ENCODE measurements at places on chromosomes 1 and 21. TPM values are rescaled to one million over a fixed set of nuclear protein-coding genes. Genes with fewer than 3 reads are reported as not detected.

DNA sequence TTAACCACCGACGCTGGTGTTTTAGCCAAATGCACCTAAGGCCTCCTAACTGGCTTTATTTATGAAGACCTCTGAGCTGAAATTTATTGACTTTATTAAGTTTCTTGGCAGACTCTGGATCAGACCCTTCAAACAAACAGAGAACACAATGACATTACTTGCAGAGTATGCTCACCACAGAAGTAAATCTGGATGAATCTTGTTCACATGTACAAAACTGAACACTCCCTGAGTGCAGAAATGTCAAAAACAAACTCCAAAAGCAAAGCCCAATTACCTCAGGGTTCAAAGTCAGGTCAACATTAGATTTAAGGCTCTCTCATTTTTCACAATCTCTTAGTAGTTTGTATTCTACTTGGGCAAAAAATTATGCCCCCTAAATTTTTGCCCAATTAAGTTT is 218.6 kb downstream of the SLC45A1 start:
- no peak for DNase-seq

DNA sequence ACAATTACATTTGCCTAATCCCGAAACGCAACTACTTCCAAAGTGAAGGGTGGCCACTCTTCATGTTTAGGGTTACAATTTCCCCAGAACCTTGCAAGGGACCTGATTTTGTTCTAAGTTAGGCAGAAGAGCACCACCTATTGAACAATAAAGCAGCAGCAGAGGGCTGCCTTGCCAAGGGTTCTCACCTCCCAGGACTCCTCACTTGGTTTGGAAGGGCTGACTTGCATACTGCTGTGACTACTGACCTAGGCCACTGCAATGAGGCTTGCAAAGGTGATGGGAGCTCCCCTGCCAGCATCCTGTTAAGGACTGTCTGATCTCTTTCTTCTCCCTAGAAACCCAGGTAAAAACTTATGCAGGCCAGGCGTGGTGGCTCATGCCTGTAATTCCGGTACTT is 14.2 kb downstream of the MTOR start:
- no peak for DNase-seq

DNA sequence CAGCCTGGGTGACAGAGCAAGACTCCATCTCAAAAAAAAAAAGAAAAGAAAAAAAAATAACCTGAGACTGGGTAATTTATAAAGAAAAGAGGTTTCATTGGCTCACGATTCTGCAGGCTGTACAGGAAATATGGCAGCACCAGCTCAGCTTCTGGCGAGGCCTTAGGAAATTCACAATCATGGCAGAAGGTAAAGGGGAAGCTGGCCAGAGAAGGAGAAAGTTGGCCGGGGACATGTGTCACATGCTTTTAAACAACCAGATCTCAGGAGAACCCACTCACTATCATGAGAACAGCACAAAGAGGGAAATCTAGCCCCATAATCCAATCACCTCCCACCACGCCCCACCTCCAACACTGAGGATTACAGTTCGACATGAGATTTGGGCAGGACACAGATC is 125.3 kb downstream of the DISP1 start:
- no peak for DNase-seq

GRCh38 chr1:207801819-207802218 is 50.0 kb downstream of the CD46 start:
- no peak for DNase-seq

GRCh38 chr1:78790174-78790573 is 140.5 kb downstream of the IFI44 start:
- DNase-seq = no peak

DNA sequence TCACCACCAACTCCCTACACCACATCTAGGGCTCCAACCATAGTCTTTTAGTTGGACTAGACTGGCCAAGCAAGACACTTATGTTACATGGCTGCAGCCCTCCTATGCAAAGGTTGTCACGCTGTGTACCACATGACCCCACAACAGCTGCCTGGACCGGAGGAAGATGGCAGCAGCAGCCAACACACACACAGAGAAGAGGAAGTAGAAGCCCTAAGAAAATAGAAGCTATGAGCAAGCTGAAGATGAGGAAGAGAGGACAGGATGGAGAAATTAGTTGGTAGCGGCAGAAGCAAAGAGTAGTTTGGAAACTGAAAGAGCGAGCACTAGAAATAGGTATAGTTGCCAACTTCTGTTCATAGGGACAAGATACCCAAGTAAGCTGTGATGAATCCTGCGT is 60.8 kb upstream of the RALGPS2 start:
- no peak for DNase-seq

DNA sequence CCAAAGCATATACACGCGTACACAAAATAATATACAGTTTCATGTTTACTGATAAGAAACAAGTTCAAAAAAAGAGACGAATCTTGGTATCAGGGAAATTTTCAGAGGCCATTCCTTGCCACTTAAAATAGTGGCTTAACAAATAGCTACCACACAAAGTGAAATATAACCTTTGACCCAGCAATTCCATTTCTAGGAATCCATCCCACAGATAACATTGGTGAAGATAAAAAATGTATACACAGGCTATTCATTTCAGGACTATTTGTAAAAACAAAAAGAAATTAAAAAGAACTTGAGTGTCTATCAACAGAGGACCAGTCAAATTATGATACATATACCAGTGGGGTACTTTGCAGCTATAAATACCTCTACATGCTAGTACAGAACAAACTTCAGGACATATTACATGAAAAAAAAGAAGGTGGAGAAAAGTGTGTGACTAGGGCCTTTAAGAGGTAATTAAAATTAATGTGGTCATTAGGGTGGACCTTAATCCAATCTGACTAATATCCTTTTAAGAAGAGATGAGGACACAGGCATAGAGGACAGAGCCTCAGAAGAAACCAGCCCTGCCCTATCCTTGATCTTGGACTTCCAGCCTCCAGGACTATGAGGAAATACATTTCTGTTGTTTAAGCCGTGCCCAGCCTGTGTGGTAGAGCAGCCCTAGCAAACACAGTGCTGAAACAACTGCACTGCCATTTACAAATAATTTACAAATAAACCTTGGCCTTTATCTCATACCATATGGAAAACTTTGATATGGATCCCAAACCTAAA is 7.8 kb downstream of the UBE2G2 start:
- no peak for DNase-seq

DNA sequence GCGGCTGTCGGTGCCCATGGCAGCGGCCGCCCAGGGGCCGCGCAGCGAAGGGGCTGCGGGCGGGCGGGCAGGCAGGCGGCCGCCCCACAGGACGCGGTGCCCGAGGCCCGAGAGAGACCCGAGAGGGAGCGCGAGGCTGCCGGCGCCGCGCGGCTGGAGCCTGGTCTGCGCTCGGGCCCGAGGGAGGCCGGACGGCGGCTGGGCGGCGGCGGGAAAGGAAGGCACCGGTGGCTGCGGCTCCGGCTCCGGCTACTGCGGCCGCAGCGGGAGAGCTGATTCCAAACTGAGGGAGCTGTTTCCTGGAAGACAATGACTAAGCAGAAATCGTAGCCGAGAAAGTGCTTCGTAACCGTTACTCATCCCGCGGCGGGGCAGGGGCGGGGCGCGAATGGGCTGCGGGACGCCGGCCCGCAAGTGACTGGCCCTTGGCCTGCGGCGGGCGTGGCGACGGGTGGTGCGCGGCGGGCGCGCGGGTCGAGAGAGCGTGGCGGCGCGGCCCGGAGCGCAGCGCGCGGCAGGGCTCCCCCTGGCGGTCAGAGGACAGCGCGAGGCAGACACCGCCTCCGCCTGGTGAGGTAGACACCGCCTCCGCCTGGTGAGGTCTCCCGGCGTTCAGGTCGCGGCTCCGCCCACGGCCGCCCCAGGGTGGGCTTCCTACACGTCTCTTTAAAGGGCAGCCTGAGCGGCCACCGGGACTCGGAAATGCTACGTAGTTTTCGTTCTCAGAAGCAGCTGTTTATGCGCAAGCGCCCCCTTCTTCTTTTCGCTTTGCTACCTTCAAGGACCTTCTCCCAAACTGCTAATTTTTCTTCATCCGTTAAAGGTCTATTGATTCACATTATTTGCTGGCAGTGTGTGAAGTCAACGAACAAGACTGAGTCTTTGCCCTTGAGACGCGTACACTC is at the start of gene GCLM:
Gene GCLM, minus strand, starts transcription at position 285 of the 905 bp plus-strand sequence. Its CDS starts 267 bp downstream, at position 18.
- peak; percentile 81 for DNase-seq

DNA sequence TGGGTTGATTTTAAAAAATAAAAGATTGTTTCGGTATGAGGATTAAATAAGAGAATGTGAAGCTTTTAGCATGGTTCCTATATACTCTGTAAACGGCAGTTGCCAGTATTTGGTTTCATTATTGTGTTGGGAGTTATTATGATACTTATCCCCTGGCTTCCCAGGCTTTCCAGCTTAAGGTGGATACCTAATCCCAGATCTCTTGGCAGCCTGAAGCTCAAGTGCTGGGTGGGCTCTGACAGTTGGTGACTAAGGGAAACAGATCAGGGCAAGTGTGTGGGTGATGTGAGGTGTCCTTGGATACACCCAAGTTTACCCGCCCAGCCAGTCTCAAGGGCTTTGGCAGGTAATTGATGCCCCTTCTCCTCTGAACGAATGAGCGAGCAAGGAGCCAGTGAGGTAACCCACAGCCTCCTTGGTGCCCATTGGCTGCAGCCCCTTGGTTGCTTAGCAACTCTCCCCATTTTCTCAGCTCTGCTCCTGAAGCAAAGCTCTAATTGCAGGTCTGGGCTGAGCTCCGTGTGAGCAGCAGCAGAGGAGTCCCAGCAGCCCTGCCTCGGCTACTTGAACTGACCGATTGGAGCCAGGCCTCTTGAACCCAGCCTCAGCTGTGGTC is 6.1 kb downstream of the IPO13 start:
- DNase-seq = no peak

DNA sequence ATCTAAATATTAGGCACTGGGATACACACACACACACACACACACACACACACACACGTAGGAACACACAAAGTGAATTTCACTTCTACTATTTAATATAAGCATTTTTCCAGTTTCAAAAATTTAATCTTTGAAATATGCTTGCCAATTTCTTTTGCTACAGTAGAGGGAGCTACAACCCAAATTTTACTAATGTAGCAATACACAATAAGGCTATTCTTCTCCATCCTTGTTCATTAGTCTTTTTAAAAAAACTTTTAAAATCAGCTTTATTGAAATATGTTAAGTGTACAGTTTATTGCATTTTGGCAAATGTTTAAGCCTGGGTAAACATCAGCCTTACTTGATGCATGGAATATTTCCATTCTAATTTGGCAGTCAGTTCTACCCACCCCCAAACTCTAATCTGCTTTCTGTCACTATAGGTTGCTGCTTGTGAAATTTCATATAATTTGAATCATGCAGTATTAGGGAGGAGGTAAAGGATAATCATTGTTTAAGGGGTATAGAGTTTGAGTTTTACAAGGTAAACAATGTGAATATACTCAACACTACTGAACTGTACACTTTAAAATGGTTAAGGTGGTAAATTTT is 93.0 kb upstream of the TENT5C start:
- no peak for DNase-seq

DNA sequence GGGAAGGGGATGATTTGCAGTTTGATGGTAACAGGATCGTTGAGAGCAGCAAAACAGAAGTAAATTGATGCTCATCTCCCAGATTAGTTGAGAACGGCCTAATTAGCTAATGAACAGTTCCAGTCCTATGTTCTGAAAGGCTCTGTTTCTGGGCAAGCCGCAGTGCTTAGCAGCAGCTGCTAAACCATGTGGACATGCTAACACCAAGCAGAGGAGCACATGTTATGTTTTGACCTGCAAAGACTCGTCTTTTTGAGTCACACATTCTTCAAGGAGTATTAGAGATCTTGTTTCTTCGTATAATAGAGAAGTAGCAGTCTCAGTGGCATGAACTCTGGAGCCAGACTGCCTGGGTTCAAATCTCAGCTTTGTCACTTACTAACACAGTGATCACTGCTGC is 58.1 kb downstream of the CACNA1E start:
- no peak for DNase-seq

GRCh38 chr21:41761934-41762635 is 4.8 kb downstream of the RIPK4 start:
- DNase-seq = no peak

DNA sequence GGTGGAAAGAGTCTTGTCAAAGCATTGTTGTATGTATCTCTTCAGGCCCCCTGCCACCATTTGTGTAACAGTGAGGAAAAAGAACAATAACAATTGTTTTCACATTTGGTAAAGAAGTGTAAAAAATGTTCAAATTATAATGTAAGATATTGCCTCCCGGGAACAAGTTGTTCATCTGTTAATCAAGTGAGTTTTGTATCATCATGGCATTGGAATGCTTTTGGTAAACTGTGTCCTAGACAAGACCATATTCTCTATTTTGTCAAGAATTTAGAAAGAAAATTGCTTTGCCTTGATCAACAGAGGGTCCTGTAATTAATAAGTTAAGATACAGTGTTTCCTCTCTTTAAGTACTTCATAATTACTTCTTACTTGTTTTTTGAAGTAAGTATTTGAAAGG is 692.0 kb upstream of the NR5A2 start:
- no peak for DNase-seq

- DNase-seq = peak; percentile 4
Observed at GRCh38 chr1:159790237-159790917, 9.6 kb downstream of the DUSP23 start.

GRCh38 chr1:219143735-219144134 is 29.9 kb upstream of the LYPLAL1 start:
- DNase-seq = no peak

GRCh38 chr1:166479052-166479631 is 312.3 kb upstream of the FAM78B start:
- DNase-seq = peak; percentile 20

DNA sequence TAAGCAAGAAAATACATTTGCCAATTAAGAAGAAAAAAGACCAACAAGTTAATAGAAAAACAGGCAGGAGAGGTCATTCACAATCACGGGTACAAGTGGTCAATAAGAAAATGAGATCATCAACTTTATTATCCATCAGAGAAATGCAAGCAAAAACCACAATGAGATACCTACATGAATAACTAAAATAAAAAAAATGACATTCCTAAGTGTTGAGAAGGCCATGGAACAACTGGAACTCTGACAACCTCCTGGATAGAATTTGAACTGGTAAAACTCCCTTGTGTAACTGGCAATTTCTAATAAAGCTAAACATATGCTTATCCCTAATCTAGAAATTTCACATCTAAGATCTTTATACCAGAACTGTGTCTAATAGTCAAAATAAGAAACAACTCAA is 135.4 kb upstream of the BACE2 start:
- DNase-seq = no peak

- no peak for DNase-seq
Observed at GRCh38 chr1:93322349-93322748, 23.4 kb upstream of the DR1 start.

GRCh38 chr1:67429528-67430357 is 459 bp downstream of the SERBP1 start:
- DNase-seq = no peak

- DNase-seq = no peak
Observed at GRCh38 chr1:3641816-3642215, 8.1 kb downstream of the WRAP73 start.

The RHBG gene
- 9.3 TPM for polyA plus RNA-seq

The CLDN14 gene
- polyA plus RNA-seq = 4.5 TPM

The RPS6KA1 gene
- polyA plus RNA-seq = 25.1 TPM

The NPPB gene
- not detected for polyA plus RNA-seq

The FCER1A gene
- 0.26 TPM for polyA plus RNA-seq

The IL12RB2 gene
- polyA plus RNA-seq = 0.75 TPM

The S1PR1 gene
- 20.0 TPM for polyA plus RNA-seq

Data from renal cortex interstitium (tissue), 15 donors.